ENCODE measurements at places on chromosomes 11 and 22.

DNA sequence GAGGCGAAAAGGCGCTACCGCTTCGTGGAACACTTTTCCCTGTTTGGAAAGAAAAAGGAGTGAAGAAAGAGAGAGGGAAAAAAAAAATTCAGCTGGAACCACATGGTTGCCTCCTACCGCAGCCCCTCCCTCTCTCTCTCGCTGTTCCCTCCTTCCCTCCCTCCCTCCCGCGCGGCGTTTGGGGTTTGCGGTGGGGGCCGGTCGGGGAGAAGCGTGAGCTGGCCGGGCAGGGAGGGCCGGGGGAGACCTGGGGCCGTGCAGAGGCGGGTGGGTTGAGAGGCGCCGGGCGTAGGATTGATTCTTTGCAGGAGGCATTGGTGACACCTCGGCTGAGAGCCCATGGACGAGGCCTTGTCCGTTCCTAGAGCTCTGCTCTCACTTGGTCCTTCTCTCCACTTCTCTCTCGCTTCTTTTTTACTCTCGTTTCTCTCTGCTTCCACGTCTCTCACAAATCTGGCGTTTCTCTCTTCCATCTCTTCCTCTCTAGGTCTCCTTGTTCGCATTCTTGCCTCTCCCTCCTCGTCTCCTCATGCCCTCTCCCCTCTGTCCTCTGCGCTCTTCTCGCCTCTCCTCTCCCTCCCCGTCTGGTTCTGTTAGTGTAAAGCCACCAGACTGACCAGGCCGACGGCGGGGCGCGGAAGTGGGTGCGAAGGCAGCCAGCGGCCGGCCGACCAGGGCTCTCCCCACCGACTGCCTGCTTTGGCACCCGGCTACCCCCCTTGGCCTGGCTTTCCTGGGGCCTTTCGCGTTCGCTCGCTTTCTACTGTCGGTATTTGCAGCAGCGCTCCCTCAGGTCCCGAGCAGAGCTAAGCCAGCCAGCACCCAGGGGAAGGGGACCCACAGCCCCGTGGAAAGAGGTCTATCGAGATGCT is at the start of gene CLMP:
Gene CLMP, minus strand, starts transcription at position 61 of the 872 bp plus-strand sequence. CDS start 308 bp downstream, outside the sequence.
- DNase-seq = no peak

GRCh38 chr11:101907815-101908214 is 7.0 kb upstream of the CEP126 start:
- no peak for DNase-seq

DNA sequence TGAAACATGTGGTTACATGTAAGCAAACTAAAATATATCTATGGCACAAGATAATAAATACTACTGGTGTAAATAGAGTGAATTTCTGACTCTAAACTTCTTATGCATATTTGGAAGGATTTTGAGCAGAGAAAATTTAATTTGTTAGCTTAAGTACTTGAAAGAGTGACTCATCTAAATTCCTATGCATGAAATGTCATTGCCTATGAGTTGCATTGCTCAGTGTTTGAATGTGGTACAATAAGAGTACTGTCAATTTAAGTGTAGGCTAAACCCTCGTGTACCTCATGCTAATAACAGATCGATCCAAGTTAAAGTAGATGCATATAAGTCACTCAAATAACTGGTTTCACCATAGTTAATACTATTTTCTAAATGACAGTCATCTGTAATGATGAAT is 5.3 kb upstream of the CARD18 start:
- no peak for DNase-seq

GRCh38 chr11:2902784-2903671 is 17.5 kb upstream of the CDKN1C start:
- no peak for DNase-seq

- DNase-seq = no peak
Measured at GRCh38 chr11:28099715-28100114, 8.2 kb downstream of the KIF18A start.

Data from iPS DF 6.9 (cell line).